ENCODE measurements at places on chromosomes 12 and 14.

DNA sequence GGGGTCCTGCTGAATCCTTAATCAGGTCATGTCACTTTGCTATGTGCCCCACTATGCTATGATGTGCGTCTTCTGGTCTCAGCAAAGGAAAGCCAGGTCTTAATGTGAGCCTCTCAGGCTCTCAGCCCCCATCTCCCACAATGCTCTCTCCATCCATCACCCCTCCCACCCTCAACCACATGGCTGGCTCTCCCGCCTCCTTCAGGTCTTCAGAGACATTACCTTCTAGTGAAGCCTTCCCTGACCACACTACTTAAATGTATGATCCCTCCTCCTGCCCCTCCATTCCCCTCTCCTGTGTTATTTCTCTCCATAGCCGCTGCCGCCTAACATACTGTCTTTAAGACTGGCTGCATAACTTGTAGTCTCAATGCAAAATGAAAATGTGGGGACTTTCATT, 50.5 kb downstream of the KRT80 start:
- no peak for DNase-seq

- DNase-seq: no peak
Measured at GRCh38 chr14:90301122-90301521, 30.6 kb downstream of the NRDE2 start.

DNA sequence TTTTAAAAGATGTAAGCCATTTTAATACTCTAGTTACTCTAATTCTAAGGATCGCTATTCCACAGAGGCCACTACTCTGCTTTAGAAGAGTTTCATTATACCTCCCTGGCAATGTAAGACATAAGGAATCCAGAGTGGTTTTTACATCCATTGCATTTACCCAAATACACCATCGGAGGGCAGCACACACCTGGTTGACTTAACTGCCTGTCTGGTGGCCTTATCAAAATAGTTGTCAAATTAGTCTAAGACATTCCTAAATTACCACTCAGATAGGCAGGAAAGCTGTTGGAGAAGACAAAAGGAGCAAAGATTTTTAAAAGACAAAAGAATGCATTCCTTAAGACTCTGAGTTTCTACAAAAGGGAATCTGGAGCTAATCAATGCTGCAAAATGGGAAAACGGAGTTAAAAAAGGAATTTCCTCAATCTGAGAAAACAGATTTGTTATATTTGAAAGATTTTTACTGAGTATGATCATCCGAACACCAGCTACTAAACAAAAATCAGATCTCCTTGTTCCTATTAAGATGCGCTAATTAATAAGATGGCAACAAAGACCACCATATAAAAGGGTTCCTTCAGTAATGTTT, 33.8 kb upstream of the FGD4 start:
- peak; percentile 53 for DNase-seq

- DNase-seq: peak; percentile 61
Measured at GRCh38 chr14:75561013-75561432, 17.4 kb upstream of the FLVCR2 start.

- DNase-seq: no peak
Measured at GRCh38 chr14:49931523-49931922, 38.6 kb downstream of the ARF6 start.

DNA sequence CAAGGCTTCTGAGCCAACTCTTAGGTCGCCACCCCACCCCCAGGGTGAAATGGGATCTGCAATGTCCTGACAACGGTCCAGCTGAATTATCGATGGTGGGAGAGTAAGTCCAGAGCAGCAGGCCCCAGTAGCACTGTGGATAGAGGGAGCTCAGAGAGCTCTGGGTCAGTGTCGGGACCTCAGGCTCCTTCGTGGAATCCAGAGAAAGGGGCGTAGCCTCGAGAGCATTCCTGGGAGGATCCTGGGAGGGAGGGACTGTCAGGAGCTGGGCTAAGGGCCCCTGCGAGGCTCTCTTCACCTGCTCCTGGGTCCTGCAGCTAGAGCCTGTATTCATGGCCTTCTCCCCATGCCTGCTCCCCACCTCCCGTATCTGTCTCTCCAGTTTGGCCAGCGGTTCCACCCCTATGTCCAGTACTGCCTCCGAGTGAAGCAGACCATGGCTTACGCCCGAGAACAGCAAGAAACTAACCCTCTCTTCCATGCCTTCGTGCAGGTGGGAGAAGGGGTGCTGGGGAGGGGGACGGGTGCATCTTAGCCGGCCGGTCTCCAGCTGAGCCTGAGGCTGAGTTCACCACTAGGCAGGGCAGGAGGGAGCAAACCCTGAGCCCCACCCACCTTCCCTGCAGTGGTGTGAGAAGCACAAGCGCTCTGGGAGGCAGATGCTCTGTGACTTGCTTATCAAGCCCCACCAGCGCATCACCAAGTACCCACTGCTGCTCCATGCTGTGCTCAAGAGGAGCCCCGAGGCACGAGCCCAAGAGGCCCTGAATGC, 6.6 kb downstream of the PLEKHG6 start:
- no peak for DNase-seq

- no peak for DNase-seq
Measured at GRCh38 chr14:37329189-37330001, 131.7 kb downstream of the MIPOL1 start.

GRCh38 chr14:39740454-39740853, 308.2 kb upstream of the FBXO33 start:
- no peak for DNase-seq

- no peak for DNase-seq
Measured at GRCh38 chr12:115382681-115383080, 698.7 kb upstream of the TBX3 start.

DNA sequence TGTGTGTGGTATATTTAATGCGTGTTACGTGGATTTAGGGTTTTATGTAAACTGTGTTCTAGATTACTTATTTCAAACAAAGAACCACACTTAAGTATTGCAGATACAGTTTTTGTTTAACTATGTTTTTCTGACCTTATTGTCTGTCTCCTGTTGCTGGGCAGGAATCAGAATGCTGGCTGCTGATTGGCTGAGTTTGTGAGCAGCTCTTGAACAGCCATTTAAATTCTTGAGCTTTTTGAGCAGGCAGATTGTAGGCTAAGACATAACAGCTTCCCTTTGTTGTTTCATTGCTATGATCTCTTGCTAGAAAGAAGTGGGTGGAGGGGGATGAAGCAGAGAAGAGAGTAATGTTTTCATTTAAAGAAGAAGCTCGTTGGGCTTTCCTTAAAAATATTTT, 52.2 kb downstream of the ATF7IP start:
- no peak for DNase-seq

GRCh38 chr12:48936379-48936979, 11.2 kb upstream of the FKBP11 start:
- DNase-seq: peak; percentile 81

GRCh38 chr12:94290353-94290752, 142.0 kb downstream of the PLXNC1 start:
- DNase-seq: no peak

- DNase-seq: no peak
Measured at GRCh38 chr12:76275511-76276093, 72.6 kb downstream of the BBS10 start.

- no peak for DNase-seq
Measured at GRCh38 chr12:95674631-95675030, 115.9 kb downstream of the NTN4 start.

GRCh38 chr12:91877022-91877421, 268.6 kb downstream of the BTG1 start:
- peak; percentile 28 for DNase-seq

GRCh38 chr12:18496156-18496555, 234.8 kb downstream of the PIK3C2G start:
- DNase-seq: no peak

DNA sequence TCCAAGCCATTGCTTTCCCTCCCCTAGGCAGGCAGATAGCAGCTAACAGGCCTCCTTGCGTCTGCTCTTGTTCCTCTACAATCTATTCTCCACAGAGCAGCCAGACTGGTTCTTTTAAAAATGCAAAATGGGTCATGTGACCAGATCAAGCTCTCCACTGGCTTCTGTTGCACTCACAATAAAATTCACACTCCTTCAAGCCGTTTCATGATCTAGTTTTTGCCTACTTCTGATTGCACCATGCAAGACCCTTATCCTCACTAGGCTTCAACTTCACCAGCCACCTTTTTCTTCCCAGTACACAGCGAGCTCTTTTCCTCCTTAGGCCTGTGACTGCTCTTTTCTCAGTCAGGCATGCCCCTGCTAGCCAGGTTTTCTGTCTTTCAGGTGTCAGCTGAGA, 6.1 kb upstream of the KRAS start:
- DNase-seq: no peak

DNA sequence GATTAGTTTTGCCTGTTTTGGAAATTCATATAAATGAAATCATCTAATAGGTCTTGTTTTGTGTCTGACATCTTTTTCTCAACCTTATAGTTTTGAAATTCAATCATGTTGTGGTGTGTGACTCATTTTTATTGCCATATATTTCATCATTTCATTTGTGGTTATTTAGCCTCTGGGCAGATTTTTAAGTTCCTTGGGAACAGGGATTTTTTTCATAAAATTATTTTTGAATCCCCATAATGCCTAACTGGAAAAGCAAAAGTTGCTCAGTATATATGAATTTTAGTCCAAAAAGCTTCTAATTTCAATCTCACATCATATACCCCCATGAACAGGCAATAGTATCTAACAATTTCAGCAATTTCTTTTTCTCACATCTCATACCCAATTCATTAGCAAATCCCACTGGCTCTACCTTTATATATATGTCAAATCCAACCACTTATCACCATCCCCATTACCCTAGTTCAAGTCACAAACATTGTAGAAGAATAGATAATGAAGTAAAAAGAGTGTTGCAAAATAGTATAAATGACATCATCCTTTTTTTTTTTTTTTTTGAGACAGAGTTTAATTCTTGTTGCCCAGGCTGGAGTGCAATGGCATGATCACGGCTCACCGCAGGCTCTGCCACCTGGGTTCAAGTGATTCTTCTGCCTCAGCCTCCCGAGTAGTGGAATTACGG, 2.6 kb upstream of the OR6J1 start:
- no peak for DNase-seq

All from GM20000 (cell line).